Activated CD4-positive, alpha-beta T cell treated with anti-CD3 and anti-CD28 coated beads, Interleukin-2, Interleukin-6, amounts not matched to agents 100 ng/mL and 50 ng/mL, durations not matched to agents 16 hours and 8 hours (primary cell): ENCODE measurements at places on chromosomes 3 and 15.

DNA sequence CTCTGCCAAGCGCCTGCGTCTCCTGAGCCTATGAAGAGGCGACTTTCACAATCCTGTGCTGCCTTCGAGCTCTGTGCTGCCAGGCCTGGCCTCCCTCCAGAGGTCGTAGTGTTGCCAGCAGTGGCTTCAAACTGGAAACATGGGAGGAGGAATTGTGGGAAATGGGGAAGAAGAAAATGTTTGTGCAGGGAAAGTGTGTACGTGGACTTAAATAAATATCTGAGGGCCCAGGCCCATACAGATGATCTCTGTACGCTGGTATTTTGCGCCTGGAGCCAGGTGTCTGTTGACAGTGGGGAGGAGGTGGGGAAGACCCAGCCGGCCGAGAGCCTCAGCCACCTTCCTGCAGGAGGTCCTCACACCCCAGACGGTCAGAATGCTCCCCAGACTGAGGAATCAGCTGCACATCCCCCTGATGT is 44.6 kb downstream of the ZBTB38 start:
- no peak for DNase-seq

- DNase-seq = no peak
Measured at GRCh38 chr3:126125341-126125740, 41.4 kb upstream of the SLC41A3 start.

- no peak for DNase-seq
Measured at GRCh38 chr3:38141952-38142273, 3.5 kb downstream of the MYD88 start.

DNA sequence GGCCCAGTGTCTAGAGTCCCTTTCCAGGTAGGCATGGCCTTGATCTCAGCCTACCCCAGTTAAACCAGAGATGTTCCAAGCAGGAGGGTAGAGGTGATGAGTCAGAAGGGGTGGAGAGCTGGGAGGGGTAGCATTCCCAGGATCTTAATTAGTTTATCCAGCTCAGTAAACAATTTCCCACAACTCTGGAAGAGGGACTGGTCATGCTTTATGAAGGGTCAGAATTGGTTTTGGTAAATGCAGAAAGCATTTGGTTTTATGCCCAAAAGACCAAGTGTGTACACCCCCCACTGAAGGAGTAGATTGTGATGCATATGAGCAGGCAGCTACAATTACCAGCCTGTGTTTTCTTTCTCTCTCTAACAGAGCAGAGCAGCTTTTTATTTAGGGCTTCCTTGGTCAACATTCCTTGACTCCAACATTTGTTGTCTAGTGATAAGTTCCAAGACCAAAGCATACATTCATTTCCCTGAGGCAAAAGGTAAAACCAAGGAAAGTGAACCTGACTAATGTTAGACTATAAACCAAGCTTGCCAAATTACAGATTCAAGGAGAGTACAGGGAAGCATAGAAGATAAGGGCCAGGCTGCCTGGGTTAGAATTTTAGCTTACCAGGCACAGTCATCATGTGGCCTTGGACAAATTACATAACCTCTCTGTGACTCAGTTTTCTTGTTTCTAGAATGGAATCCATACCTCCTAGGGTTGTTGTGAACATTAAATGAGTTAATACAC is 17.6 kb downstream of the EXOSC7 start:
- DNase-seq = no peak

DNA sequence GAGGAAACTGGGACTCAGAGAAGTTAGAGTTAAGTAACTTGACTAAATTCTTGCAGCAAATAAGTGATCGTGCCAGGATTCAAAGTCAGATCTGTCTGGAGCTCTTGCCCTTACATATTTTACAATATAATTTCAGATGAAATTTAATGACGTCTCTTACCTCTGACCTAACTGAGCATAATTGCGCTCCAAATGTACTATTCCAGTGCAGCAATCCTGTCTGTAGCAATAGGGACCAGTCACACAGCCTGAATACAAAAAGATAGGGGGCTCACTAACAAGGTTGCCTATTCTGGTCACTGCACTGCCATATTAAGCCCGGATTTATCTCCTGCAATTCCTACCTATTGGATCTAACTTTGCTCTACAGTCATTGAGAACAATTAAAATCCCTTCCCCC is 316.4 kb downstream of the ZBTB20 start:
- DNase-seq = no peak

DNA sequence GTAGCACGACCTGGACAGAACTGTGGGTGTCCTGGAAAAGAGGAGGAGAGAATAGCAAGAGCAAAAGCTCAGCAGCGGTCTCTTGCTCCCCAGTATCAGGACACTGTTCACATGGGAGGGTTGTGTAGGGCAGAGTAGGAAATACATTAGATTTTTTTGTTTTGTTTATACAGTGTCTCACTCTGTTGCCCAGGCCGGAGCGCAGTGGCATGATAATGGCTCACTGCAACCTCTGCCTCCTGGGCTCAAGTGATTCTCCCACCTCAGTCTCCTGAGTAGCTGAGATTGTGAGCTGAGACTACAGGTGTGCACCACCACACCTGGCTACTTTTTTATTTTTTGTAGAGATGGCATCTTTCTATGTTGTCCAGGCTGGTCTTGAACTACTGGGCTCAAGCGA is 53.3 kb downstream of the FNDC3B start:
- DNase-seq = no peak

- no peak for DNase-seq
Measured at GRCh38 chr3:143851331-143852017, 3.2 kb upstream of the SLC9A9 start.

- DNase-seq = no peak
Measured at GRCh38 chr3:26652164-26652563, 29.6 kb downstream of the LRRC3B start.

DNA sequence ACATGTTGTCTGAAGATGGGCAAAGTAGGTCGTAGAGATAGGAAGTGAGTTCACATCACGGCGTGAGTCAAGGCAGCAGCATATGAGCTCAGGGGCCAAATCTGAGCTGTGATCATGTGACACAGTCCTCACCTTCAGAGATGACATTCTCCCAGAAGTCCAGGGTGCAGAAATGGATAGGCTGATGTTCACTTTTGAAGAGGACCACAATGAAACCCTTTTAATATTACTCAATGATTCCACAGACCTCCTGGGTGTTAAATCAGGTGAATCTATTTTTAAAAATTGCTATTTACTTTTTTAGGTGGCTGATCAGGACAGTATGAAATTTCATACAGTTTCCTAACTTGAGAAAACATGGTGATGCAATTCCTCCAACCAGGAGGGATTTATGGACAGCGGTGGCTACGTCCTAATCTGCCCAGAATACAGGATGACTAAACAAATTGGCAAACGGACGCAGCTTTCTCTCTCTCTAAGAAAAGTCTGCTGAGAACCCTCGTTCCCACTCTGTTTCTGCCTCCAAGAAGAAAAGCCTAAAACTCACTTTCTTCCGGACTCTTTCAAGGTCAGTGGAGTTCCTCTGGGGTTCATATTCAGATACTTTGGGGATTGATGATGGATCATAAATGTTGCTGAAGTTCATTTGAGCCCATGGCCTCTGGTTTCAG is 34.4 kb downstream of the B3GNT5 start:
- no peak for DNase-seq

- no peak for DNase-seq
Measured at GRCh38 chr15:79030470-79030869, 60.1 kb downstream of the RASGRF1 start.

DNA sequence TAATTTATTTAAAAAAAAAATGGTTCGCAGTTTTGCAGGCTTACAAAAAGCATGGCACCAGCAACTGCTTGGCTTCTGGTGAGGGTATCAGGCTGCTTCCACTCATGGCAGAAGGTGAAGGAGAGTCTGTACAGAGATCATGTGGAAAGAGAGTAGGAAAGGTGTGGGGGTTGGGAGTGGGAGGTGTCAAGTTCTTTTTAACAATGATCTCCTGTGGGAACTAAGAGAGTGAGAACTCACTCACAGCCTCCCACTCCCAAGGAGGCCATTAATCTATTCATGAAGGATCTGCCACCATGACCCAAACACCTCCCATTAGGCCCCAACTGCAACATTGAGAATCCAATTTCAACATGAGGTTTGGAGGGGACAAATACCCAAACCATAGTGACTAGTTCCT is 21.1 kb upstream of the ACTL6A start:
- no peak for DNase-seq

DNA sequence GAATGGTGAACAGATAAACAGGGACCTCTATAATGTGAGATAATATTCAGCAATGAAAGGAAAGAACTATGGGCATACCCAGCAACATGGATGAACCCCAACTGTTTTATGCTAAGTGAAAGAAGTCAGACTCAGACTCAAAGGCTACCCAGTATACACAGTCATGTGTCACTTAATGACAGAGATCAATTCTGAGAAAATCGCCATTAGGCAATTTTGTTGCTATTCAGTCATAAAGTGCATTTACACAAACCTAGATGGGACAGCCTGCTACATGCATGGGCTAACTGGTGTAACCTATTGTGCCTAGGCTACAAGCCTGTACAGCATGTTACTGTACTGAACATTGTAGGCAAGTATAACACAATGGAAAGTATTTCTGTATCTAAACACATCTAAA is 76.5 kb downstream of the B3GNT5 start:
- peak; percentile 9 for DNase-seq

GRCh38 chr3:108125550-108126071 is 34.8 kb upstream of the CD47 start:
- peak; percentile 71 for DNase-seq

- DNase-seq = peak; percentile 65
Measured at GRCh38 chr3:129118745-129119144, 2.9 kb downstream of the RAB43 start.

GRCh38 chr15:32869776-32870175 is 152.0 kb downstream of the GREM1 start:
- DNase-seq = no peak

DNA sequence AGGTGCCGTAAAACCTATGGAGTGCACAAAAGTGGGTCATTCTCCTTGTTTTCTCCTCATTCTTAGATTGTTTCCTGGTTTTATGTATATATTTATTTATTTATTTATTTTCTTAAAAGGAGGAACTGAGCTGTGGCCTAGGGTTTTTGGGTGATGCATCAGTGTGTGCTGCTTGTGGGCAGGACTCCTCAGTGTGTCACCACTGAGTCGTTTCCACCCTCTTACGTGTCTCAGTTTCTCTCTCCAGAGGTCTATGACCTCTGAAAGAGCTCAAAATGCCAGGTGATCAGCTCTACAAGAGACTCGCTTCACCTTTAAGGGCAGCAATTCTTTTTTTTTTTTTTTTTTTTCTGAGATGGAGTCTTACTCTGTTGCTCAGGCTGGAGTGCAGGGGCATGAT is 72.9 kb downstream of the CD200 start:
- DNase-seq = peak; percentile 17

- DNase-seq = no peak
Measured at GRCh38 chr3:16658925-16659793, 53.9 kb upstream of the DAZL start.

GRCh38 chr3:11250902-11251806 is 21.0 kb upstream of the ATG7 start:
- peak; percentile 39 for DNase-seq

DNA sequence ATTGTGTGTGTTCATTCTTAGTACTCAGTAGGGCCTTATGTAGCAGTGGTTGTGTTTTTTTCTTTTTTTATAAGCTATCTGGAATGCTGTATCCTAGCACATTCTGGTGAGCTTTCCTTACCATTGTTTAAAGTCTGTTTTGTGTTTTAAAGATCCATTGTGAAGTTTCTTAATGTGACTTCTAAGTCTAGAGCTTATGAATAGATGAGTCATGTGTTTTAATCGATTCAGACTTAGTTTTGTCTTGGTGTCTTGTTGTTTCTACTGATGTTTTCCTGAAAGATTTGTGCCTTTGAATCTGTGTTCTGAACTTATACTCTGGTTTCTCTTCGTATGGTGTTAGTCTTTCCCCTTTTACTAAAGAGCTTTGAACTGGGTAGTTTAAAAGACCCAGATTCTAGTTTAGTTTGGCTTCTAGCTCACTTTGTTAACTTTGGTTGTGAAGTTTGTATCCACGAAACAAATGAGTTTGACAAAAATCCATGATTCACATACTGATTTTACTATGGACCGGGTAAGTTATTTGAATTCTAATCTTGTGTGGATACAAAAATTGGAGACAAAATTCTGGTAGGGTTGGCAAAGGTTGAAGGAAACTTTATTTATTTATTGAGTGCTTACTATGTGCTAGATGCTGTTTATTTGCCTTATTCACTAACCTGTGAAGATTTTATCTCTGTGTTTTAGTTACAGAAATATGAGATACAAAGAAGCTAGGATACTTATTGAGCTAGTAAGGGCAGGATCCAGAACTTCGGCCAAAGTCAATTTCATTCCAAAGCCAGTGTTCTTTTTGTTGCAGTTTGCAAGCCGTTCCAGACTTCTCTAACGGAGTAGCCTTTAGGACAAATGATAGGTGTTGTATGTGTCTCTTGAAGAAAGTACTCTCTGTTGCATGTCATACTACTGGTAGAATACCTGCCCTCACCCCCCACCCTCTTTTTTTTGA is 24.8 kb downstream of the AKAP13 start:
- DNase-seq = no peak

DNA sequence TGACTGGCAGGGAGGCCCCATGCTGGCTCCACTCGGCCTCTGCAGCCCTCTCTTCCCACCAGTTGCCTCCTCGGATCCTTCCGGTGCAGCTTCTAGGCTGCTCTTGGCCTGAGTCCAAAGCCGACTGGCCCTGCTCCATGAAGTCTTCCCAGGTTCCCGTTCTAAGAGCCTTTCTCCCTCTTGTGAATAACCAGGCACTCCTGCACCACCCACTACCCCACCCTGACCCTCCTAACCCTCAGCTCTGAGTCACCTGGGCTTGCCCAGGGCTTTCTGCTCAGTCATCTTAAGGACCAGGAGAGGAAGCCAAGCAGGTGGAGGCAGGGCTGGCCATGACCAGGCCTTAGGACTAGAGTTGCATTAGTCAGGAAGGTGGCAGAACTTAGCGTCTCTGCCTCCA is 28.1 kb upstream of the CNBP start:
- DNase-seq = no peak

DNA sequence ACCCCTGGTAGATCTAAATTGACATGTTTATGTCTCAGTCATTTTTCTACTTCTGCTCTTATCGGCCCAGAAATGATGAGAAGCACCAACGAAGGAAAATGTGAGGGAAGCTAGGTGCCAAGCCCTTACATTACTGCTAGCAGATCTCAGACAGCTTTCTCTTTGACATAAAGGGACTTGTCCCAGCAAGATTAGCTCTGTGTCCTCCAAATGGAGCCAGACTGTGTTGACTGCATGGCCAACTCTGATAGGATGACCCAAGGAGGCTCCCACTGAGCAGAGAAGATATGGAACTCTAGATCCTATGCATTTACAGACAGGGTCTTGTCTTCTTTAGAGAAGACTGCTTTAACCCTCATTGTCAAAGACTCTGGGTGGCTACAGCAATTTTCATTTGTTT is 2.8 kb upstream of the MCTP2 start:
- DNase-seq = no peak

DNA sequence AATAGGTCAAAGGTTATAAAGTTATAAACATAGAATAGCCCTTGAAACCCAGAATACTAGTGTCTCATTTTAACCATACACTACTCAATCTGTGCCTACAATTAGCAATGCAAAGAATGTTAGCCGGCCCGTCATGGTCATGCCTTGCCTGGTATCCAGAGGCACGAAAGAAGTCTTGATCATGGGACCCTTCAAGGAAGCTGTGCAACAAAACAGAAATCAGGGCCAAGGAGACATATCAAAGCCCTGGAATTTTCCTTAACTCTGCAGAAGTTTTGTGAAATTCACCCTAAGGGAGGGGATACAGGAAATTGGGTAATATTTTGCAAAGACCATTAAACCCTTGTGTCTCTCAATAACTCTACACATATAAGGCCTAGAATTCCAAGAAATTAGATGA is 482.4 kb downstream of the ROBO1 start:
- no peak for DNase-seq

- peak; percentile 16 for DNase-seq
Measured at GRCh38 chr3:105686278-105686897, 182.4 kb downstream of the CBLB start.

GRCh38 chr3:94862703-94863102 is 799.8 kb downstream of the NSUN3 start:
- DNase-seq = peak; percentile 20
